Thymus (tissue), 14 donors: ENCODE measurements at places on chromosomes 2 and 18.

- DNase-seq: no peak
- H3K27me3 ChIP-seq: no peaks in the 10 kb centered on the region
- H3K27ac ChIP-seq: no peak overlapping the region
- no peaks in the 10 kb centered on the region for H3K36me3 ChIP-seq
Observed at GRCh38 chr2:96770442-96771202, 9.9 kb downstream of the CNNM4 start.

DNA sequence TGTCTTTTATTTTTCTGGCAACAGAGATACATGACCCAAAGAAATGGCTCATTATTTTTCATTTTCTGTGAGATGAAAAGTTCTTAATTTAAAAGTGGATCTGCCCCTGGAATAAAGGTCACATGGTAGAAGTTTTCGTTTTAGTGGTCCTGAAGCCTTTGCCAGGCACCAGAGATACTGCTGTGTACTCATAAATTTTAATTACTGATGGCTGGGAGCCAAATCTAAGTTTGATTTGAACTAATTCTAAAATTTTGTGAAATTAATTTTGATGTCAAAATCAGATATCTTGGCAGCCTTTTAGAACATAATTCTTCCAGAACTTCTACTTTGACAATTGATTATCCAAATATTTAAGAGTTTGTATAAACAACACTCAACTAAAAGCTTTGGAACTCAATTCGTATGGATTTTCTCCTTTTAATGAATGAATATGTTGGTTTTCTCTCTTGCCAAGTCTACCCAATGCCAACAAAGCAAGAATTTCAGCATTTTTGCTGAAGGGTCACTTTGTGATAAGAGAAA lies 128.5 kb upstream of the SP5 start:
- no peak for DNase-seq
- no peak overlapping the region for H3K27ac ChIP-seq
- H3K27me3 ChIP-seq: no peaks in the 10 kb centered on the region
- no peaks in the 10 kb centered on the region for H3K4me1 ChIP-seq

DNA sequence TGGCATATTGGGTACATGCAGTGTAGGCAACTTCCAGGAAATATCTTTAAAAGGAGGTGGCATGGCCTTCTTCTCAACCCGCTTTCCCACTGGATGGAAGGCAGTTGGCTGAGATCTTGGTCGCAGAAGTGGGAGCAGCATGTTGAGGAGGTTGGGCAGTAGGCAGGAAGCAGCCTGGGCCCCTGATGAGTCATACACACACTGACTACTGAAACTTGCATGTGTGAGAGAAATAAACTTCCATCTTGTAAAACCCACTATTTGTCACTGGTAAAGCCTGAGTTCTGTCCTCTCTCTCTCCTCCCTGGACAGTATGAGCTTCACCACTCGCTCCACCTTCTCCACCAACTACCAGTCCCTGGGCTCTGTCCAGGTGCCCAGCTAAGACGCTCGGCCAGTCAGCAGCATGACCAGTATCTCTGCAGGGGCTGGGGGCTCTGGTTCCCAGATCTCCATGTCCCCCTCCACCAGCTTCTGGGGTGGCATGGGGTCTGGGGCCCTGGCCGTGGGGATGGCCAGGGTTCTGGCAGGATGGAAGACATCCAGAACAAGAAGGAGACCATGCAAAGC lies 233.8 kb upstream of the SPRED2 start:
- DNase-seq: no peak
- no peak overlapping the region for H3K4me3 ChIP-seq
- H3K27ac ChIP-seq: no peak overlapping the region
- H3K27me3 ChIP-seq: no peaks in the 10 kb centered on the region
- H3K36me3 ChIP-seq: no peaks in the 10 kb centered on the region

DNA sequence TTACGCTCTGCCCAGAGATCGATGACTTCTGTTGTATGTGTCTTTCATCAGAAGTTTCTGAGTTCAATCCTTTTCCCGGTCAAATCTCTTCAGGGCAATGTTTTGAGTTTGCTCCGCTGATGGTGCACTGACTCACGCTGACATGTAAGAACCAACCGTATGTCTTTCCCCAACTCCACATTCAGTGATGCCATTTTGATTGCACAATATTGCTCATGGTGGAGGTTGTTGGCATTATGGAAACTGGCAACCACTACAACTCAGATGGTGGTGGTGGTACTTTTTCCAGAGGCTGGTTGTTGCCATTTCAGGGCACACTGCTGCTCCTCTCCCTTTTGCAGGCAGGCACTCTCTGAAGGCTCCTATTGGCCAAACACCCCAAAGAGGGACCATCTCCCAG lies 751.5 kb downstream of the DCDC2C start:
- no peaks in the 10 kb centered on the region for H3K36me3 ChIP-seq
- H3K27ac ChIP-seq: no peak overlapping the region
- H3K27me3 ChIP-seq: no peaks in the 10 kb centered on the region
- no peak for DNase-seq
- no peak overlapping the region for H3K4me3 ChIP-seq

DNA sequence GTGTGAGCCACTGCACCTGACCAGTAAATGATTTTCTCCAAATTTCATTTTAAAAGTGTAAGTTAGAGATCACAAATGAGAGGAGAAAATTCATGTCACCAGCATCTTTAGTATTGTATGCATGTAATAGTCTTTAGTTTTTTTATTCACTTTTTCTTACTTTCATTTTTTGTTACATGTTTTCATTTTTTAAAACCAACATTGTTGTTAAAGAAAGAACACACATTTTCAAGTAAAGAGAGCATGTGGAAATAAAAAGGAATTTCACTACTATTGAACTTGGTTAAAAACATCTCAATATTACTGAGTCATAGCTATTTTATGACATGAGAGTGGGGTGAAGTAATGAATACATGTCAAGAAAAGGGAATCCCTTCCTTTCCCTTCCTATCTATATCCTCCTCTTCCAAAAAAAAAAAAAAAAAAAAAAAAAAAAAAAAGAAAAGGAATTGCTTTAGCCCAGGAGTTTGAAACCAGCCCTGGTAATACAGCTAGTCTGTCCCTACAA lies 29.1 kb upstream of the PMAIP1 start:
- H3K36me3 ChIP-seq: no peaks in the 10 kb centered on the region
- no peak for DNase-seq
- no peaks in the 10 kb centered on the region for H3K27me3 ChIP-seq
- H3K27ac ChIP-seq: no peak overlapping the region

GRCh38 chr2:226118471-226119429 lies 680.9 kb downstream of the IRS1 start:
- H3K27ac ChIP-seq: no peak overlapping the region
- no peaks in the 10 kb centered on the region for H3K36me3 ChIP-seq
- DNase-seq: no peak
- no peaks in the 10 kb centered on the region for H3K27me3 ChIP-seq
- no peak overlapping the region for H3K4me3 ChIP-seq
- H3K4me1 ChIP-seq: no peaks in the 10 kb centered on the region

DNA sequence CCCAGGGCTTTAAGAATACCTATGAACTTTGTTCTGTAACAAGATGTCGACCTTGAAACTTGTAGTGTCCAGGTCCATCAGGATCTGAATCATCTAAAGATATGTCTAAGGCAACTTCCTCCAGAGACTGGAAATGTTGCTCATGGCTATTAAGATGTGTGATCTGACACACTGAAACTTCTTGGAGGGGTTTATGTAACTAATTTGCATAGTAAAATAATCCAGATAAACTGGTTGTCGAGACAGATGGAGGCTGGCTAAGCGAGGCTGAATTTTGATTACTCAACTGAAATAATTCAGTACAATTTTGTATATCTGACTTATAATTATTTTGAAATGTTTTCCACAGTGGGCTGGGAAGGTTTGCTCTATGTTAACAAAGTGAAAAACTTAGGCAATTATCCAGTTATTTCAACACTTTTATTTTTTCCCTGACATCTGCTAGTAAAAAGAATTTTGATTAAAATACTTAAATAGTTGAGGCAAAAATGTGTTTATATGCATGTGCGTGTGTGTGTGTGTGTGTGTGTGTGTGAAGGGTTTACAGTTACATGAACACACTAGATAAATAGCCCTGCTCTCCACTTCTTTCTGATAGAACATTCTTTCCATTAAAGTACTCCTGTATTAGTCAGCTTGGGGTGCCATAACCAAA lies 11.4 kb upstream of the MAP3K20 start:
- no peak overlapping the region for H3K4me3 ChIP-seq
- no peaks in the 10 kb centered on the region for H3K27me3 ChIP-seq
- no peaks in the 10 kb centered on the region for H3K4me1 ChIP-seq
- DNase-seq: no peak
- no peak overlapping the region for H3K27ac ChIP-seq

DNA sequence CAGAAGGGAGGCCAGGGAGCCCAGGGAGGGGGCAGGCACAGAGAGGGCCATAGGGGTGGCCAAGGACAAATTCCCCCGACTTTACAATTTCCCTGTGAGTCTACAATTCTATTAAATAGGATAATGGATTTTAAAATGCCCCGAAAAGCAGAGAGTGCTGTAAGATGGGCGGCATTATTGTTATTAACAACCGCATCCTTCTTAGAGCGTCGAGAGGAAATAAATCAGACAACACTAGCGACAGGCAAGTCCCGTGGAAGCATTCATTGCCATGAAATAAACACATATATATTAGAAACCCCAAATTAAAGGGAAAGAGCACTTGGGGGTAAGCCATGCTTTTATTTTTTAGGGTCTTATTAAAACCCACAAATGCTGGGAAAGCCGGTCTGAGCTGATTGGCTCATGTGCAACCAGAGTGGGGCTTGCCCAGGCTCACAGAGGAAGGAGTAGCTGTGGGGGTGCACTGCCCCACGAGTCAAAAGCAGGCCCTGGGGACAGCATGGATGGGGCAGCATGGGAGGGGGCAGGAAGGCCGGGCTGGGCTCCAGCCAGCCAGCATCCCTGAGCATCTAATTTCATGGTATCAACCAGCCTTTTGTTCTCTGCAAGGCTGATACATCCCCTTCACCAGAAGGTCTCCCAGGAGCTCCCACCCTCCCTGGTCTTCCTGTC lies 187.1 kb downstream of the CELF4 start:
- H3K27me3 ChIP-seq: peaks cover 12% of the 10 kb centered on the region
- no peak overlapping the region for H3K4me3 ChIP-seq
- H3K36me3 ChIP-seq: no peaks in the 10 kb centered on the region
- no peak for DNase-seq

DNA sequence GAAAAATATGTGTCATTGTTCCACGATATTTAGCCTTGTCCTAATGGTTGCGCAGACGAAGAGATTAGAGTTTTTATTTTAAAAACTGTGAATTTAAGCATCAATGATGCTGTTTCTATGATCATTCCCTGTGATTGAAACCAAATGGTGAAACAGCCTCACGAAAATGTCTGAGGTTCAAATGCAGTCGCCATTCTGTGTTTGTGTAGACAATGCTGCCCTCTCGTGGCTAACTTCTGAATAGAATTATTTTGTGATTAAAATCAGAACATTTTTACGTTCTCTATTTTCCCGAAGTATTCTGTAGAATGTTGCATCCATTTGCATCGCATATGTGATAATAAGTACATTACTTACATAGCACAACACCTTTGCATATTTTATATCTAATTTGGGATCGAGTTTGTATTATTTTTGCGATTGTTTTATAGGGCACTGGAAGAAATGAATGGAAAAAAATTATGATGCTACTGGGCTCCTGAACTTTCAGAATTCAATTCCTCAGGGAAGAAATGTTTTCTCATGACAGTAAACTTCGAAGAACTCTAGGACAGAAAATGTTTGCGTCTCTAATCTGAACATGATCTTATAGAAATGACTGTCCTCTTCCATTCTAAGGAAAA lies 54.8 kb upstream of the CREB1 start:
- no peaks in the 10 kb centered on the region for H3K27me3 ChIP-seq
- H3K27ac ChIP-seq: no peak overlapping the region
- H3K4me3 ChIP-seq: no peak overlapping the region
- H3K4me1 ChIP-seq: peaks cover 6% of the 10 kb centered on the region
- H3K36me3 ChIP-seq: no peaks in the 10 kb centered on the region
